ENCODE measurements at places on chromosomes 5 and 9.

DNA sequence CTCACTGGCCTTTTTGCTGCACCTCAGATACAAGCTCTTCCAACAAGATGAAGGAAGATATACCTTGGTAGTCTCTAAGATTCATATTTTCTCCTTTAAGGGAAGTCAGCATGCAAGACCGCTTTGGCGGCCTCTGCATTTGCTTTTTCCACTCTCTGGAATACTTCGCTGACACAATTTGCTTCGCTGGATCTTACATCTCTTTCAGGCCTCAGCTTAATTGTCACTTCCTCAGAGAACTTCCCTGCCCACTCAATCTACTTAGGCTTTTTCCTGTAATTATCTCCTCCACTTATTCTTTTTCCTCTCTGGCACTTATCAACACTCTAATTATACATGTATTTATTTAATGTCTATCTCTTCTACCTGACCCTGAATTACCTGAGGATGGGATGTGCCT is 1131.1 kb upstream of the WWC1 start:
- no peak for DNase-seq

- DNase-seq = no peak
Observed at GRCh38 chr5:80122579-80122978, 87.4 kb downstream of the THBS4 start.

GRCh38 chr9:27750566-27750965 is 177.3 kb upstream of the C9orf72 start:
- DNase-seq = no peak

- DNase-seq = no peak
Observed at GRCh38 chr5:73233461-73234203, 60.6 kb downstream of the TMEM174 start.

GRCh38 chr9:121921444-121921843 is 171.7 kb downstream of the TTLL11 start:
- DNase-seq = no peak

- DNase-seq = no peak
Observed at GRCh38 chr5:89573345-89573744, 690.4 kb upstream of the MEF2C start.

DNA sequence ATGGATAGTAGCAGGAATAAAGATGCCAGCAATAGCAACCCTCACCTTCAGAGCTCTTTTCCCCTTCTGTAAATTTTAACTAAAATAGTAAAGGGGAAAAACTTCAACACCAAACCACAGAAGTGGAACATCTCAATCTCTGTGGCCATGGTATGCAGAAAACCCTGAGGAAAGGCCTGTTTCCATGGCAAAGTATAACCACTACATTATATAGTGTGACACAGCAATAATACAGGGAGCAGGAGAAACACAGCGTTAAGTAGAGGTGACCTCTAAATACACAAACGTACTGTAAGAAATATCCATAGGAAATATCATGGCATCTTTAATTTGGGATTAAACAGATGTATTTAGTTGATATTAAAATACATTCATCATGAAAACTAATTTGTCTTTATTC is 106.4 kb downstream of the SLC24A2 start:
- no peak for DNase-seq

- no peak for DNase-seq
Observed at GRCh38 chr9:20872340-20872977, 159.0 kb downstream of the HACD4 start.

DNA sequence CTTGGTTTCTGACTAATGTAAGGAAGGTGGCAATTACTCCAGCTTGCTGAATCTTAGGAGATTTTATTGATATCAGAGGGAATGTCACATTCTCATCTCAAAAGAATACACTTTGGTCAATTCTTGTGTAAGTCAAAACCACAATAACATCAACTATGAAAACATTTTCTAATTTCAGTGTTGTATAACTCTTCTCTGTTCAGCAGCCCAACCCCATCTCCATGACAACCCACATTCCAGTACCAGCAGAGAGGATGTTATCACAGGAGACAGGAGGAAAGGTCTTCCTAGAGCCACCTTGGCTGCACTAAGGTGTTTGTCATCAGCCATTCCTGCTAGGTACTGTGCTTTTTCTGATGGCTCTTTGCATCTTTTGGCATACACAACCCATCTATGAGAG is 529.1 kb upstream of the BRINP1 start:
- no peak for DNase-seq

DNA sequence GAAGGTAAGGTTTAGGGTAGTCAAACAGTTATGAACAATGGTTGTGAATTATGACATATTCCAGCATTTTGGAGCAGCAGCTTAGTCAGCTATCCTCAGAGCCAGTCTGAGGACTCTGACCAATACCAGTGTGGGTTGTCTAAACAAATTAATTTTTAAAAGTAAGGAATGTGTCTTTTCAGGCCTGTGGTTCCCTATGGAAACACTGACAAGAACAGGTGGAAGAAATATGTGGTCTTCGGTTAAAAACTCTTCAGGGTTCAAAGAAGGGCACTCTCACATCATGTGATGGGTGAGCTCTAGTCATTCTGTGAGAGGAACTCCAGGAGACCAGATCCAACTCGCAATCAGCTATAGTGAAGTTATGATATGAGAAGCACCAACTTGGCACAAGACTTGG is 33.5 kb upstream of the ALDOB start:
- no peak for DNase-seq

- DNase-seq = no peak
Observed at GRCh38 chr5:154101184-154101583, 62.4 kb downstream of the MFAP3 start.

GRCh38 chr5:148839960-148840359 is 13.5 kb downstream of the ADRB2 start:
- DNase-seq = no peak

- no peak for DNase-seq
Observed at GRCh38 chr5:151414536-151414935, 32.9 kb upstream of the SLC36A1 start.

DNA sequence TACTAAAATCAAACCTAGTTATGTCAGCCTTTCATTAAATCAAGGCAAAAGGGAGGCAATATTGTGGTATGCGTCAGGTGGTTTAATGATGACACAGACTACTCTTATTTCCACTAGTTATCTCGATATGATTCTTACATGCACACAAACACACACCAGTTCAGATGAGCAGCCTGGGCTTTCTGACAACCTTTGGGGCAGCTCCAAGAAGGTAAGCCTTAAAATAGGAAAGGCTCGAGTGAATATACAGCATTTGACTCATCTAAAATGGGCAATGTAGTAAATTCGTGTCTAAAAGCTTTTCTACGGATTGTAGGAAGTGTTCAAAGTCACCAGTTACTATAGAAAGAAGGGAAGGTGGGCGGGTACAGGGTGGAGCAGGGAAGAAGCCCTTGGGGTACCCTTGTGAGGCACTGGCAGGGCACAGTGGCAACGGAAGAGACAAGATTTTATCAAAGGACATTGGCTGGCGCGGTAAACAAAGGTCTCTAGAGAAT is 1.9 kb downstream of the ANKH start:
- DNase-seq = peak; percentile 24

DNA sequence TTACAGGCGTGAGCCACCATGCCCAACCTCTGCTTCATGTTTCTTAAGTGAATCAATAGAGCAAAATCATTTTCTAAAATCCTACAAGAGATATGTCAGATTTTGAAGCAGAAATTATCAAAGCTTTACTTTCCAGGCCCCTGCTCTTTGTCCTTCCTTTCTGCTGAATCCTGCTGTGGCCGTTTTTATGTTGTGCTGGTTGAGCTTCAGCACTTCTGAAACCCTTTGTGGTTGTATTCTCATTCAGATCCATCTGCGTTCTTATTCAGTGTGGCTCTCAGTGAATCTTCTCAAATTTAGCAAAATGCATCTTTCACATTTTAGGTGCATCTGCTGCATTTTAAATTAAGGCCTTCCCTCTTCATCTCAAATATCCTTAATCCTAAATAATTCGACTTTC is 26.0 kb downstream of the JMY start:
- DNase-seq = no peak

DNA sequence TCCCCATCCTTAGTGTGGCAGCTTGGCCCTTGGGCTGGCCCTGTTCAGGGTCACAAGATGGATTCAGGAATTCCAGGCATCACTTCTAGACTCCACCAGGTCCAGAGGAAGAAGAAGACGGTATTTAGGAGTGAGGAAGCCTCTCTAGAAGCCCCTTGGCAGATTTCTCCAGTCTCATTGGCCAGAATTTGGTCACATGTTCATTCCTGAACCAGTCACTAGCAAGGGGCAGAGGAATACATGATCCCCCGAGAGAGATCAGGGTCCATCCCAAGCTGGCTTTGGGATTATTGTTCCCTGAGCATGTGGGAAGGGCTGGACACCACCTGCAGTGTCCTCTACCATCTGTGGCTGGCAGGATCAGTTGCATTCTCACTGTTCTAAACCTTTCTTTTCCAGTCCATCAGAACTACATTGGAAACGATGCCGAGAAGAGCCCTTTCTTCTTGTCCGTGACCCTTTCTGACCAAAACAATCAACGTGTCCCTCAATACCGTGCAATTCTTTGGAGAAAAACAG is 48.5 kb downstream of the GARNL3 start:
- no peak for DNase-seq

- no peak for DNase-seq
Observed at GRCh38 chr9:87461256-87461655, 36.4 kb upstream of the DAPK1 start.

- DNase-seq = no peak
Observed at GRCh38 chr9:72985746-72986145, 32.9 kb upstream of the ALDH1A1 start.

- no peak for DNase-seq
Observed at GRCh38 chr9:2228132-2228531, 213.0 kb downstream of the SMARCA2 start.

GRCh38 chr9:90523958-90524357 is 118.7 kb downstream of the DIRAS2 start:
- DNase-seq = no peak

DNA sequence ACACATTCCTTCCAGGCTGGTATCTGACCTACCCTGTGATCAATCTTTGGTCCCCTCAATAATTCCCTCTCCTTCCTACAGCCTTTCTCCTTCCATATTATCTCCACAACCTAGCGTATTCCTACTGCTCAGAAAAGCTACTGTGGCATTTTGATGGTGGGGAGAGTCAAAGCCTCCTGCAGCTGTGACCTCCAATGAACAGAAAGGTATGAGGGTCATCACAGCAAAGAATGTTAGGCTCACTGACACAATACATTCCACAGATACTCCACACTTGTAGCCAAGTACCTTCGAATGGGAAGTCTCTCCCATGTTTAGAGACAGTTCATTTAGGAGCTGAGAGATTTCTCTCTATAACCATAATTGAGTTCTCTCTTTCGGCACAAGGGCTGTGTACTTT is 5.9 kb downstream of the FBN2 start:
- no peak for DNase-seq

- DNase-seq = no peak
Observed at GRCh38 chr5:149406203-149406978, 27.3 kb upstream of the IL17B start.

DNA sequence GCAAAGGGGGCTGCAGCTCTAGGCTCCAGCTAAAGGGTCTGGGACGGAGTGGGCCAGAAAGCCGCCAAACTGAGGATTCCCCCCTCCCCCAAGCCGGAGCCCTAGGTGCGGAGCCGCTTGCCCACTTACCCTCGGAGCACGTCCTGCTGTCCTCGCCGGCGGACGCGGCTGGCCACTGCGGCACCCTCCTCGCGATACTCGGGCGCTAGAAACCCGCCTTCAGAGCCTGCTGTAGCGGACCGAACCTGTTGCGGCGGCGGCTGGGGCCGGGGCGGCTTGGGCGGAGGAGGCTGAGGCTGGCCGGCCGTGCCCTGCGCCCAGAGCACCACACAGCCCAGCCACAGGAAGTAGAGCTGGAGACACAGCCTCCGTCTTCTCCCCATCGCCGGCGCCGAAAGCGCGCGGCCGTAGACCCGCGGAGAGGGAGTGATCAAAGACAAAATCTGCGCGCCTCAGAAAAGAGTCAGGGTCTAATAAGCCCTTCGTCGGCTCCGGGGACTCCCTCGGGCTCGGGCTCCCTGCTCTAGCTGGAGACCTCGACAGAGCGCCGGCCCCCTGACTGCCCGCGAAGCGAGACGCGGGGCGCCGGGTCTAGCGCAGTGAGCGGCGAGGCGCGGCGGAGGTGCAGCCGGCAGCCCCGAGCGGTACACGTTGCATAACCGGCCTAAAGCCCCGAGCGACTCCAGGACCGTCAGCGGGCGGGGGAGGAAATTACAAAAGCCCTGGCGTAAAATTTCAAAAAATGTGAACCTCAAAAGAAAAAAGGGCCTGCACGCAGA is 635 bp downstream of the FBN2 start:
- DNase-seq = no peak

DNA sequence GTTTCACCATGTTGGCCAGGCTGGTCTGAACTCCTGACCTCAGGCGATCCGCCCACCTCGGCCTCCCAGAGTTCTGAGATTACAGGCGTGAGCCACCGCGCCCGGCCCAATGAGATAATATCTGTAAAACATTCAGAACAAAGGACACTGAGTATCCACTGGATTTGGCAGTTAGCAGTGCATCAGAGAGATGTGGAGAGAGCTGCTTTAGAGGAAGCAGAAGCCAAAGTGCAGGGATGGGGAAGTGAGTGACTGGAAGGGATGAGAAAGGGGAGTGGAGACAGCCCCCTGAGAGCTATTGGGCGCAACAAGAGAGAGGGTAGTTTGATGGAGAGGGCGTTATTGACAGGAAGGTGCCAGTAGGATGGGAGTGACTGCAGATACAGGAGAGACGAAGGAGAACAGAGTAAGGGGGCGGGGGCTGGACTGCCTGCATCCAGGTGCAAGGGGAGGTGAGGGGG is 157.5 kb upstream of the SHB start:
- no peak for DNase-seq

DNA sequence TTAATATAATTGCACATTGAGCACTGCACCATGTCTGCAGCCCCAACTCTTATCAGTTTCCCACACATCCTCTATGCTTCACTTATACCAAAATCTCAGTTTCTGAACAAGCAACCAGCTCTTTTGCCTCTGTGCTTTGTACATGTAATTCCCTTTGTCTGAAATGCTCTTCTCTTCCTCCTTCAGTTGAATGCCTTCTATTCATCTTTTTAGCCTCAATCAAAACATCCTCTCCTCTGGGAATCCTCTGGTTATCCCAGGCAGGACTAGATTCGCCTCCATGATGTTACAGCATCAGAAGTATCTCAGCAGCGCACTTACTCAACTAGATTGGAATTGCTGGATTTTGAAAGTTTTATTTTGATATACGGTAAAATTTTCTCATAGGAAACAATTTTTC is 143.3 kb downstream of the GAS1 start:
- DNase-seq = no peak

DNA sequence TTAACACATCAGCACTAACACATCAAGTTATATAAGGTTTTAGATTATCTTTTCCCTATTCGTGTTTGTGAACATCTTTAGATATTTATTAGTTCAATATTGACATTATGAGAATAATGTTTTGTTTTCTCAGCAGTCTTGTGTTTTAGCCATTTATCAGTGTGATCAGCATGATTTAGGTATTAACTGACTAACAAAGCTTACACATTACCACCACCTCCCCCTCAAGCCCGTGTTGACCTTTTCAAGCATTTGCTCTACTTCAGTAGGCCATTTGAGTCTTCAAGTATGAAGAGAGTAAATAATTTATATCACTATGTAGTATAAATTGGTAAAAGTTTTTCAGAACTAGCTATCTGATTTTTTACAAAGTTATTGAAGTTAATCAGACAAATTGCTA is 6.9 kb downstream of the PBX3 start:
- DNase-seq = no peak

All from CD4-positive, alpha-beta T cell treated with Interleukin-15 for 4 hours (primary cell).